ENCODE measurements at places on chromosomes 2 and 18.

GRCh38 chr18:33184175-33184574 is 256.3 kb downstream of the CCDC178 start:
- DNase-seq, result no peak

GRCh38 chr18:37435996-37436395 is 129.6 kb downstream of the CELF4 start:
- DNase-seq, result no peak

DNA sequence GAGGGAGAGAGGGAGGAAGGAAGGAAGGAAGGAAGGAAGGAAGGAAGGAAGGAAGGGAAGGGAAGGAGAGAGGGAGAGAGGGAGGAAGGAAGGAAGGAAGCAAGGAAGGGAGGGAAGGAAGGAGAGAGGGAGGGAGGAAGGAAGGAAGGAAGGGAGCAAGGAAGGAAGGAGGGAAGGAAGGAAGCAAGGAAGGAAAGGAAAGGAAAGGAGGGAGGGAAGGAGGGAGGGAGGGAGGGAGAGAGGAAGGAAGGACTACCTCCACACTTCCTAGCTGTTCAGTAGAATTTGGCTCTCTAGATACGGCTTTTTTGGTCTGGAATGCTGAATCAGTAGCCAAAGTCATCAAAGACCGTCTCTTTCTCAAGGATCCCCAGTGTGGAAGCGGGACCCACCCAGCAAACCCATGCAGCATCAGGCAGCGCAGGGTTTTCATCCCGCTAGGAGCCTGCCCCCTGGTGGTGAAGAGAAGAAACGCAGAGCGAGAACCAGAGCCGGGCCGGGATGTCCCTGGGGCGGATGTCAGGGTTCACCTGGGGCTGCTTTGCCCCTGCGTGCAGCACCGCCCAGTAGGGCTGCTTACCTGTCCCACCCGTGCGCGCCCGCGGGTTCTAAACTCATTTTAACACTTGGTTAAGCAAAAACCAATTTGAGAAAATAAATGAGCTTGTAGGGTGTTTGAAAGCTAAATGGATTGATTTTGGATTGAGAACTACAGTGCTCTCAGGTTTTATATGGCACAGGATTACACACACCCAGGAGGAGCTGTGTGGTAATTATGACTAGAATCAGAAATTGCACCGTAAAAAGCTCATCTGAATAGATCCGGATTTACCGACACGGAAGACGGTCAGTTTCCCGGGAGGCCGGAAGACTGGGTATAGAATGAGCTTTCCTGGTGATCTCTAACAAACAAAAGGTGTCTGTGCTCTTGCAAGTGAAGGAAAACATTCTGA is 48.1 kb upstream of the ARL4C start:
- peak; percentile 72 for DNase-seq

DNA sequence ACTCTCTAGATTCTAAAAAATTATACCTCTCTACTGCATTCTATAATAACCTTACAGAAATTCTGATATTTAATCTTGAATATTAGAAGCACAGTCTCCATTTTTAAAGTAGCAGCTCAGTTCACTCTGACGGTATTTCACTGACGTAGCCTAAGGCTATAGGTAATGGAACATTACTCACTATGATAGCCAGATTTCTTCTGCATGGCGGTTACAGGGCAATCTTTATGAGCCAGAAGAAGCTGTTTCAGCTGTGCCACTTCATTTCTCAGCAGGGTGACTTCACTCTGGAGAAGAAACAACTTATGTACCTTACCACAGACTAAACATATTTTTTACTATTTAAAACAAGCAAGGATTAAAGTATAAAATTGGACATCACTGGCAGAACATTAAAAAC is 75.3 kb upstream of the CHN1 start:
- DNase-seq, result no peak

DNA sequence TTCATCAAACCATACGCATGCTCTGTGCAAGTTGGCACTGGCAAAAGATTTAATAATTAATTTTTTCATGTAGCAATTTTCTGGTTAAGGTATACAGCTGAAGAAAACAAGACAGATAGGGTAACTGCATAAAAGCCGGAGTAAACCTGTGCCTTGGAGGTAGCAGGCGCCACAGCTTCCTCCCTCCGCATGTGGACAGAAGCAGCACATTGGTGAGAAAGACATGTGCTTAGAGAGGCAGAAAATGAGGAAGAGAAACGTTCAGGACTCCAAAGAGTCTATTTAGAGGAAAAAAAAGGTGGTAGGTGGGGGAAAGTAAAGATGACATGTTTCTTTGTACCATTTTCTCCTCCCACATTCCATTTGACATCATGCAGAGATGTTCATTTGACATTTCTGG is 9.3 kb downstream of the ST6GAL2 start:
- DNase-seq, result no peak
